Vein endothelial cell (primary cell): ENCODE measurements at places on chromosomes 2 and 18. TPM values are rescaled to one million over a fixed set of nuclear protein-coding genes. Genes with fewer than 3 reads are reported as not detected.

The CD8B2 gene
- not detected in 2 replicates for total RNA-seq

The ANO7 gene
- 1.6 and 1.9 TPM in 2 replicates for total RNA-seq

The FEV gene
- not detected in 2 replicates for total RNA-seq

The SCN7A gene
- total RNA-seq, result not detected in 2 replicates

The MYOM1 gene
- under 0.01 and 0.10 TPM in 2 replicates for total RNA-seq

The CNDP1 gene
- total RNA-seq, result not detected in 2 replicates

The DTNA gene
- total RNA-seq, result 7.5 and 9.0 TPM in 2 replicates

The TDRD15 gene
- not detected in 2 replicates for total RNA-seq

The AGFG1 gene
- total RNA-seq, result 76.1 and 117 TPM in 2 replicates

The SLC40A1 gene
- 26.4 and 44.4 TPM in 2 replicates for total RNA-seq

The HEATR5B gene
- total RNA-seq, result 28.4 and 33.3 TPM in 2 replicates

The ASXL3 gene
- under 0.01 and 0.57 TPM in 2 replicates for total RNA-seq

The SPAST gene
- total RNA-seq, result 34.9 and 37.6 TPM in 2 replicates

The POTEI gene
- total RNA-seq, result 0.33 and 0.48 TPM in 2 replicates

The ITPRIPL1 gene
- total RNA-seq, result 2.9 and 3.4 TPM in 2 replicates

The PID1 gene
- total RNA-seq, result under 0.01 and 0.48 TPM in 2 replicates

The IL36B gene
- total RNA-seq, result not detected in 2 replicates

The ATP9B gene
- total RNA-seq, result 20.4 and 26.1 TPM in 2 replicates

The EFR3B gene
- 0.67 and 1.6 TPM in 2 replicates for total RNA-seq

The IL37 gene
- total RNA-seq, result 0.19 TPM in 1 of 2 replicates, not detected in the other

The PASK gene
- total RNA-seq, result 3.3 and 5.3 TPM in 2 replicates

The HK2 gene
- 8.4 and 9.5 TPM in 2 replicates for total RNA-seq

The MAP2 gene
- total RNA-seq, result 23.2 and 31.7 TPM in 2 replicates

The HIBCH gene
- total RNA-seq, result 9.5 and 14.2 TPM in 2 replicates

The ACTR3 gene
- total RNA-seq, result 236 and 352 TPM in 2 replicates
